ENCODE measurements at places on chromosomes 7 and 10.

- no peaks in the 10 kb centered on the region for H3K36me3 ChIP-seq
- DNase-seq: no peak
- H3K27me3 ChIP-seq: no peaks in the 10 kb centered on the region
- no peak overlapping the region for H3K4me3 ChIP-seq
- no peaks in the 10 kb centered on the region for H3K4me1 ChIP-seq
Measured at GRCh38 chr10:95400787-95401186, 110.0 kb upstream of the PDLIM1 start.

DNA sequence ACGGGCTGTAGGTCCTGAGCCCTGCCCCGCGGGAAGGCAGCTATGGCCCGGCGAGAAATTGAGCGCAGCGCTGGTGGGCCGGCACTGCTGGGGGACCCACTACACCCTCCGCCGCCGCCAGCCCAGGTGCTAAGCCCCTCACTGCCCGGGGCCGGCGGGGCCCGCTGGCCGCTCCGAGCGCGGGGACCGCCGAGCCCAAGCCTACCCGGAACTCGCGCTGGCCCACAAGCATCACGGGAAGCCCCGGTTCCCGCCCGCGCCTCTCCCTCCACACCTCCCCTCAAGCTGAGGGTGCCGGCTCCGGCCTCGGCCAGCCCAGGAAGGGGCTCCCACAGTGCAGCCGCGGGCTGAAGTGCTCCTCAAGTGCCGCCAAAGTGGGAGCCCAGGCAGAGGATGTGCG, 5.5 kb upstream of the CACUL1 start:
- H3K27me3 ChIP-seq: no peaks in the 10 kb centered on the region
- H3K4me3 ChIP-seq: no peak overlapping the region
- no peaks in the 10 kb centered on the region for H3K36me3 ChIP-seq
- H3K4me1 ChIP-seq: peaks cover 9% of the 10 kb centered on the region
- DNase-seq: no peak

- H3K4me1 ChIP-seq: no peaks in the 10 kb centered on the region
- no peak overlapping the region for H3K4me3 ChIP-seq
- H3K36me3 ChIP-seq: no peaks in the 10 kb centered on the region
- no peak for DNase-seq
- H3K27me3 ChIP-seq: no peaks in the 10 kb centered on the region
Measured at GRCh38 chr7:40220421-40220911, 85.7 kb downstream of the SUGCT start.

DNA sequence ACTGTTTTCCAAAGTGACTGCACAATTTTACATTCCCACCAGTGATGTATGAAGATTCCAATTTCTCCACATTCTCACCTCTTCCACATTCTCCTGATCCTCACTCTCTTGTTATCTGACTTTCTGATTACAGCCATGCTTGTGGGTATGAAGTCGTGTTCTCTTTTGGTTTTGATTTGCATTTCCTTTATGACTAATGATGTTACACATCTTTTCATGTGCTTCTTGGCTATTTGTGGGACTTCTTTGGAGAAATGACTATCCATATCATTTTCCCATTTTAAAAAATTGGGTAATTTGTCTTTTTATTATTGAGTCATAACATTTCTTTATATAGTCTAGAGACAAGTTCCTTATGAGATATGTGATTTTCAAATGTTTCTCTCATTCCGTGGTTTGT, 10.5 kb upstream of the GIMAP8 start:
- H3K4me1 ChIP-seq: peaks cover 1% of the 10 kb centered on the region
- no peaks in the 10 kb centered on the region for H3K27me3 ChIP-seq
- H3K4me3 ChIP-seq: no peak overlapping the region
- H3K36me3 ChIP-seq: no peaks in the 10 kb centered on the region
- DNase-seq: no peak
